Muscle of leg (tissue), 16 donors: ENCODE measurements at places on chromosomes 1 and 21. TPM values are rescaled to one million over a fixed set of nuclear protein-coding genes. Genes with fewer than 3 reads are reported as not detected.

Gene KRTAP10-1
- not detected for total RNA-seq

Gene ECM1
- total RNA-seq = 2.2 TPM

Gene TP73
- 0.71 TPM for total RNA-seq

Gene PAPPA2
- total RNA-seq = 4.2 TPM

GRCh38 chr1:39722495-39722894 is 16.2 kb upstream of the PPIE start:
- DNase-seq = no peak

GRCh38 chr1:37288900-37289299 is 185.5 kb upstream of the ZC3H12A start:
- peak; percentile 10 for DNase-seq

DNA sequence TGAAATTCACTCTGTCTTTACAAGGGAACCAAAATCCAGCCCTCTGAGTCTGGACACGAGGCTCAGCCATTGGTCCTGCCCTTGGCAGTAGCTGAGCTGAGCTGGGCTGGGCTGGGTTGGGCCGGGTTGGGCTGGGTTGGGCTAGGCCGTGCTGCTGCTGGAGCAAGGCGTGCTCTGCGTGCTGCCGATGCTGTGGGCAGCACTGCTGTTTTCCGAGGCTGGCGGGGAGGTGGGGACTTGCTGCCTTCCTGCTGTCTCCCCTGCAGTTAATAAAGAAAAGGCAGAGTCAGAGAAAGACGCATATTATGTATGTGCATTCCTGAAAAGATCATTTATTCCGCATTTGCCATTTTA is 182.9 kb downstream of the CDC7 start:
- DNase-seq = no peak

GRCh38 chr1:208105756-208106155 is 138.4 kb downstream of the PLXNA2 start:
- DNase-seq = peak; percentile 90

DNA sequence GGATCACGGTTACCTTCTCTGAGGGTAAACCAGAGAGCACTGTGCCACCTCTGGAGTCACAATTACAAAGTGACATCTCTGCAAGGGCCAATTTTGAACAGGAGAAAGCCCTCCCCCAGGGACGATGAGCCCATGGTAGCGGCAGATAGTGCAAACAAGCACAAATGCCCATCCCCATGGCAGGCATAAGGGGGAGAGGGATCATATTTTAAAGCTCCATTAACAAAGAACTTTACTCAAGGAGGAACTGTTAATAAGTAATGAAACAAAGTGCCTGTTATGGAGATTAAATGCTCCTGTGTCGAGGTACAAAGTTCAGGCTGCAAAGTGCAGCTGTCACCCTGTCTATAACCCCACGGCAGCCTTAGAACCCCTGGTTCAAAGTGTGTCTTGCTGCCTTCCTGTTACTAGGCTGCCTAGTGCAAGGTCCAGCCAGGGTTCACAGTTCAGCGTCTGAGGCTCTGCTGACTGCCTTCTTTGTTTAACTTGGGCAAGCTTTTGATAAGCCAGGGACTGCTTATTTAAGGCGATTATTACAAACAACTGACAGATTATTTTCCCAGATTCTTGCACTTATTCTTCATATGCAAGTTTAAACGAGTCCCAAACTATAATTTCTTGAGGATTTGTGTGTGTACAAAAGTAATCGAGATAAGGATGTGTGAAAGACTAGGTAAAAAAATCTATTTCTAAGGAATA is 75.7 kb upstream of the NRIP1 start:
- peak; percentile 31 for DNase-seq

DNA sequence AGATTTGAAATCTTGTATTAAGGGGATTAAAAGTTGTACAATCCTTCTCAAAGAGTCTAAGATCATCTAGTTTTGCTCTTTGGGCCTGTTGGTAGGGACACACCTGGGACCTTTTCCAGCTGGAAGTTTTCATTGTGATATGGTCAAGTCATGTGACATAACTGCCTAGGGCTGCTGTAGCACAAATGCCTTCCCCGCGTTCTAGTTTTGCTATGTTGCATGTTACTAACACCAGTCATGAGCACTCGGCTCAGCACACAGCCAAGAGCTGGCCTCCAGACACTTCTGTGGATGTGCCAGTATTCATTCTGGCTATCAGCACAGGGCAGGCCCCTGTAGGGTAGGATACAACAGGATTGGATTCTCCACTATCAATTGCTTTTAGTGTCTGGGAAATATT is 14.6 kb upstream of the FLG2 start:
- no peak for DNase-seq

GRCh38 chr1:171877701-171878100 is 36.4 kb downstream of the DNM3 start:
- no peak for DNase-seq

- no peak for DNase-seq
Observed at GRCh38 chr1:247102381-247102780, 1.8 kb downstream of the ZNF669 start.

- no peak for DNase-seq
Observed at GRCh38 chr21:24881506-24881905, 725.8 kb downstream of the MRPL39 start.

DNA sequence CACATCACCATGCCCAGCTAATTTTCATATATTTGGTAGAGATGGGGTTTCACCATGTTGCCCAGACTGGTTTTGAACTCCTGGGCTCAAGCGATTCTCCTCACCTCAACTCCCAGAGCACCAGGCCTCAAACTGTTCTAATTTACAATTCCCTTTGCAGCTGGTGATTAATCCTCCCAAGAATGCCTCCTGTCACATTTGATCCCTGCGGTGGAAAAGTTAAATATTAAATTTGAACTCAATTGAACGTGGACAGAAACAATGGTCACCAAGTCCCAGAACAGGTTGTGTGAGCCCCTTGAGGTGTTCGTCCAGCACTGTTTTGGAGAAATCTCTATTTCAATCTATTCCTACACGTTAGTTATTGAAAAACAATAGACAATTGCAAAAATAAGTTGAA is 2.0 kb upstream of the ANKRD35 start:
- no peak for DNase-seq

DNA sequence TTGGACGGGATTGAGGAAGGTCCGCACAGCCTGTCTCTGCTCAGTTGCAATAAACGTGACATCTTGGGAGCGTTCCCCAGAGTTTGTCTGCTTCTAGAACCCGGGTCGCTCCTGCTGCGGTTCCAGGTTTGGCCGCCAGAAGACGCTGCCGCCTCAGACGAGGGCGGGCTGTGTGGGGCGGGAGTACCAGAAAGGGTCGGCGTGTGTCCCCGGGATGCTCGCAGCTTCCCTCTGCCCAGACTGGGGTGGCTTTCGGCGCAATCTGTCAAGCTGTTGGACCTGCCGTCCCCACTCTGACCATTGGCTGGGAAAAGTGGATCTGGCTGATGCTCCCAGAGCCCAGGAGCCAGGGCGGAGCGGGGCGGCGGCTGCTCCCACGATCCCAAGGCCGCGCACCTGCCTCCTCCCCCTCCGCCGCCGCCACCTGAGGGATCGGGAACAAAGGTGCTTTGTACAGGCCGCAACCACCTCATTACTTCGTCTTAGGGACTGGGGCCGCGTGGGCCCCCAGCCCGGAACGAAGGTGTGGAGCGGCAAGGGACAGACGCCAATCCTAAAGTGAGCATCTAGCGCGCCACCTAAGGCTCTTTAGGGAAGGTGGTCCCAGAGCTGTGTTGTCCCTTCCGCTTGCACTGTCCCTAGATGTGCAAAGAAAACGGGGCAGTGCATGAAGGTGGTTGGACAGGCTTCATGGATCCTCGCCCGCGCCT is 683 bp upstream of the EFNA4 start:
- DNase-seq = peak; percentile 58

- no peak for DNase-seq
Observed at GRCh38 chr1:160952129-160952510, 2.5 kb downstream of the ITLN2 start.

- DNase-seq = no peak
Observed at GRCh38 chr1:181793831-181794230, 267.7 kb downstream of the ZNF648 start.

DNA sequence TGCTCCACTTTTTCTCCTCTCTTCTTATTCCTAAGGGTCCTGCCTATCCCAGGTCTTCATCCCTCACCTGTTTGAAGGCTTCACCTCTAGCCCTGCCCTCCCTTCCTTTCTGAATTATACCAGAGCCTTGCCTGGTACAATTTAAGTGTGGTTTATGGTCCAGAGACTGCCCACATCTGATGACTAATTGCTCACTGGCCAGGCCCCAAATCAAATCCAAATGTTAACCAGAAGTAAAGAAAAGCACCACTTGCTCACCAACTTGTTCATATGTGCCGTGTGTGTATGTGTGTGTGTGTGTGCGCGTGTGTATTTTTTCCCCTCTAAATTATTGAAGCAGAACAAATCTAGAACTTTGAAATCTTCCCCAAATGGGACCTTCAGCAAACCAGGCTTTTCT is 26.4 kb downstream of the MYOM3 start:
- DNase-seq = no peak

- no peak for DNase-seq
Observed at GRCh38 chr21:38439957-38440356, 58.3 kb downstream of the ERG start.

GRCh38 chr1:76784502-76784901 is 82.8 kb upstream of the ST6GALNAC5 start:
- no peak for DNase-seq

- DNase-seq = peak; percentile 68
Observed at GRCh38 chr1:207984831-207985572, 74.1 kb upstream of the CD34 start.

DNA sequence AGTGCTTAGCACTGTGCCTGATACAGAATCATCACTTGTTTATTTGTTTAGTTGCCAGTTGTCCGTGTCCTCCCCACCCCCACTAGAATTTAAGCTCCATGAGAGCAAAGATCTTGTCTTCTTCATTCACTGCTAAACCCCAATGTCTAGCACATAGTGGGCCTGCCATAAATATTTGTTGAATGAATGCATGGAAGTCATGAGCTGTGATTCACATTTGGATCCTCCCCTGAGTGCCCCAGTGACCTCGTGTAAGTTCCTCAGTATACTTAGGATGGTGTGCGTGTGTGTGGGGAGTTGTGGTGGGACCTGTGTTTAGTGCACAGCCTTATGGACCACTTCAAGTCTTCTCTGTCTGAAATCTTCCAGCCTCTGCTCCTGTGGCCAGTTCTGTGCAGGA is 23.1 kb downstream of the IER5 start:
- no peak for DNase-seq

DNA sequence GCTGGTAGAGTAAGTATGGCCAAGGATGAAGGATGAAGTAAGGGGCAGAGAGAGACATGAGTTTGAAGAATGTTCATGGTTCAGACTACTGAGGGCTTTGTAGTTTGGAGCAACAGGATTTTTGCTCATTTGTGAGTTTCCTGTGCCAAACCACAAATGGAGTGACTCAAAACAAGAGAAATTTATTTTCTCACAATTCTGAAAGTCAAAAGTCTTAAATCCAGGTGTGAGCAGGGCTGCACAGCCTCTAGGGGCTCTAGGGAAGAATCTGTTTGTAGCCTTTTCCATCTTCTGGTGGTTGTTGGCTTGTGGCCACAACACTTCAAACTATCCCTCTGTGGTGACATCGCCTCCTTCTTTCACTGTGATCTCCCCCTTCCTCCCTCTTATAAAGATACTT is 58.9 kb downstream of the RHOU start:
- DNase-seq = no peak
